ENCODE measurements at places on chromosomes 5 and 9.

DNA sequence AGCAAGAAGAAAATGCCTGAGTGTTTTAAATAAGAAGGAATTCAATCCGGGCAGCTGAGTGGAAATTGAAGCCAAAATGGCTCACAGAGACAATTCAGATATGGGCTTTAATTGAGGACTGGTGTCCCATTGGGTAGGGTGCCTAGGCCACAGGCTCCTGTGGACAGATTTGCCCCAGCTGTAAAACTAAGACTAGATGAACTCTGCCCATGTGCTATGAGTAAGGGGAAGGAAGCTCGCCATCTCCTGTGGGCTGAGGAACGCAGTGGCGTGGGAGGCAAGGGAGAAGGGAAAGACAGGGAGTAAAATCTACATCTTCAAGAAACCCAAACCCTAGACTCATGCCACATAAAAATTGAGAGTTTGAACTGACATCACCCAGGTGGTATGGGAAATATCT, 66.1 kb downstream of the KLHL3 start:
- DNase-seq, result no peak

DNA sequence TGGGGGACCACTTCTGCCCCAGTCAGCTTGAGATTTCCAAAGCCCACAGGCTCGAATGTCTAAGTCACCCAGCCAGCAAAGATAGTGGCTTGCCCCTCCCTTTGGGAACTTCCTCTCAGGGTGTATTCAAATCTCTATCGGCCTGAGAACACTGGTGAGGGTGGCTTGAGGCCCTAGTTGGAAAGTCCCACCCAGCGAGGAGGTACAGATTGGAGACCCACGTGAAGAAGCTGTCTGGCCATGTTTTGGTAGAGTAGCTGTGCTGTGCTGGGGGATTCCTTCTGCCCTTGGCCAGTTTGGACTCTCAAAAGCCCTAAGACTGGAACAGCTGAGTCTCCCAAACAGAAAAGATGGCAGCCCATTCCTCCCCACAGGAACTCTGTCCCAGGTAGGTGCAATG, 172.7 kb upstream of the RIOK2 start:
- DNase-seq, result no peak

DNA sequence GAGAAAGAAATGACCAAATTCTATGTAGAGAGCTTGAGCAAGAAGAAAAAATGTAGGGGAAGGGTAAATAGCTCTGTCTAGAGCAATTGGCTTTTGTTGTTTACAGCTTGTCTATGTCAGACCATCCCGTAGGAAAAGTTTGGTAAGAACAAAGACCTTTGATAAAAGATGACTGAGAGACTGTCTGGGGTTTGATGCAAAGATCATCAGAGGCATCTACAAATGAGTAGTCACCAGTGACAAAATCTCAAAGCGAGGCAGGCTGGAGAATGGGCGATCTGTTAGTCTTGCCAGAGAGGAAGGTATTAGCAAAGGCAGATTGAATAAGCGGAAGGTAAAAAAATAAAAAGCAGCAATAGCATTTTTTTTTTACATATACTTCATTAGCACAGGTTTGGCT, 125.0 kb upstream of the RASGRF2 start:
- DNase-seq, result no peak

DNA sequence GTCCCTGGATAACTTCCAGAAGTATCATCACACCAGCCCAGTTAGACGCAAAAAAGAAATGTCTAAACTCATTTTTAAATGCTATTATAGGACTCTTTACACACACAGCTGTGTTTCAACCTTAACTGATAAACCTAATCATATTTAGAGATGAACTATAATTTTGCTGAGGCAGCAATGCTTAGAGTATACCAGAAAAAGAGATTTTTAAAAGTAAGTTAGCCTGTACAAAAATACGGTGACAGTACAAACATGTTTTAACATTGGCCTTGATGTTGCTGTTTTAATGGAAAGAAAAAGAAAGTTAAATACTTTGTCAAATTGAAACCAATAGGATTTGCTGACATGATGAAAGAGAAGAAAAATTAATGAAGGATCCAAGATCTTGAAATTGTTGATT, 1341.2 kb upstream of the CDH6 start:
- DNase-seq, result no peak

- DNase-seq, result no peak
Observed at GRCh38 chr9:104091708-104092107, 2.4 kb upstream of the SMC2 start.

DNA sequence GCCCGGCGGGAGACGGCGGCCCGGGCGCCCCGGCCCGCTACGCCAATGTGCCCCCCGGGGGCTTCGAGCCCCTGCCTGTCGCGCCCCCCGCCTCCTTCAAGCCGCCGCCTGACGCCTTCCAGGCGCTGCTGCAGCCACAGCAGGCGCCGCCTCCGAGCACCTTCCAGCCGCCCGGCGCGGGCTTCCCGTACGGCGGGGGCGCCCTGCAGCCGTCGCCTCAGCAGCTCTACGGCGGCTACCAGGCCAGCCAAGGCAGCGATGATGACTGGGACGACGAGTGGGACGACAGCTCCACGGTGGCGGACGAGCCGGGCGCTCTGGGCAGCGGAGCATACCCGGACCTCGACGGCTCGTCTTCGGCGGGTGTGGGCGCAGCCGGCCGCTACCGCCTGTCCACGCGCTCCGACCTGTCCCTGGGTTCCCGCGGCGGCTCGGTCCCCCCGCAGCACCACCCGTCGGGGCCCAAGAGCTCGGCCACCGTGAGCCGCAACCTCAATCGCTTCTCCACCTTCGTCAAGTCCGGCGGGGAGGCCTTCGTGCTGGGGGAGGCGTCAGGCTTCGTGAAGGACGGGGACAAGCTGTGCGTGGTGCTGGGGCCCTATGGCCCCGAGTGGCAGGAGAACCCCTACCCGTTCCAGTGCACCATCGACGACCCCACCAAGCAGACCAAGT, 723 bp downstream of the SNX18 start:
- peak; percentile 90 for DNase-seq

GRCh38 chr5:112823656-112824055, 37.4 kb upstream of the SRP19 start:
- DNase-seq, result no peak

DNA sequence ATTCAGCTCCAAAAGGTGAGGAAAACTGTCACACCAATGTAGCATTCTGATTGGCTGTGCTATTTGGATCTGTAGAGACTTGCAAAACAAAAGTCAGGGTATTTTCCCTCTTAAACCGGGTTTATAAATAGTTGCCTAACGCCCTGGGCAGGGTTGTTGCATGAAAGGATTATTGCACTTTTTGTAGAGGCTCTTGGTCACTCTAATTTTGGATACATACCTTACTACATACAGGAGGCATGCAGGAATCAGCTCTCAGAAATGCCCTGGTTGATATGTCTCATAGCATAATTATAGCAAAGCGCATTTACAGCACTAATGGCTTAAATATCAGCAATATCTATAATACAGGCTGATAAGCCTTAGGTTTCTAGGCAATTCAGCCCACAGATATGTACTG, 200.0 kb upstream of the GDNF start:
- DNase-seq, result no peak
